Memory B cell (primary cell): ENCODE measurements at places on chromosomes 6 and 20.

DNA sequence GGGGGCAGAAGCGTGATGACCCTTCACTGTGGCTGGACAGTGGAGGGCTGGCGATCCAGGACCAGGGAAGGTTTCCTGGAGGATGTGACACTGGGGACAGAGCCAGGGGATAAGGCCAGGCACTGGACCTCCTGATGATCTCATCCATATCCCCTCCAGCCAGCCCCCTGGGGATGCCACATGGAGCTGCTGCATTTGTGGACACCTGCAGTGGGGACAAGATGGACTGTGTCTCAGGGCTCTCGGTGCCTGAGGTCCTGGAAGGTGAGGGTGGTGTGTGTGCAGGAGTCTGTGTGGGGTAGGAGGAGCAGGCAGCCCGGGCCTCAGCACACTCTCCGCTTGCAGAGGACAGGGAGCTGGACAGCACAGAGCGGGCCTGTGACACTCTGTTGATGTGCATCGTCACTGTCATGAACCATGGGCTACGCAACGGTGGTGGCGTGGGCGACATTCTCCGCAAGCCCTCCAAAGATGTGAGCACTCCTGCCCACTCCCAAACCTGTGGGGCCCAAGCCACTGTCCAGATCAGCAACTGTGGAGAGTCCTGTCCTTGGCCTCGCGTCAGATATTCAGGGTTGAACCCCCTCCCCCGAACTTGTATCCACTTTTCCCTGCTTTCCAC lies 19.9 kb downstream of the UQCC2 start:
- no peak for DNase-seq

GRCh38 chr6:13743736-13744127 lies 32.1 kb upstream of the RANBP9 start:
- no peak for DNase-seq

- DNase-seq = no peak
Observed at GRCh38 chr6:154488248-154488593, 22.3 kb downstream of the CNKSR3 start.

DNA sequence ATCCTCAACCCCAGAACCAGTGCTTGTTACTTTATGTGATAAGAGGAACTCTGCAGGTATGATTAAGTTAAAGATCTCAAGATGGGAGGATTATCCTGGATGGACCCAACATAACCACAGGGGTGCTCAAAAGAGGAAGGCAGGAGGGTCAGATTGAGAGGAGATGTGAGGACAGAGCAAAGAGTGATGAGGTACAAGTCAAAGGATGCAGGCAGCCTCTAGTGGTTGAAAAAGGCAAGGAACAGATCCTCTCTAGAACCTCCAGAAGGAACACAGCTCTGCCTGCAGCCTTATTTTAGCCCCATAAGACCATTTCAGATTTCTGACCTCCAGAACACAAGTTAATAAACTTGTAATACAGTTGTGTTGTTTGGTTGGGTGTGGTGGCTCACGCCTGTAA lies 41.2 kb downstream of the PDSS2 start:
- no peak for DNase-seq

- no peak for DNase-seq
Observed at GRCh38 chr6:29532320-29532951, 27.1 kb downstream of the UBD start.

GRCh38 chr6:12333128-12333527 lies 43.0 kb downstream of the EDN1 start:
- DNase-seq = no peak

DNA sequence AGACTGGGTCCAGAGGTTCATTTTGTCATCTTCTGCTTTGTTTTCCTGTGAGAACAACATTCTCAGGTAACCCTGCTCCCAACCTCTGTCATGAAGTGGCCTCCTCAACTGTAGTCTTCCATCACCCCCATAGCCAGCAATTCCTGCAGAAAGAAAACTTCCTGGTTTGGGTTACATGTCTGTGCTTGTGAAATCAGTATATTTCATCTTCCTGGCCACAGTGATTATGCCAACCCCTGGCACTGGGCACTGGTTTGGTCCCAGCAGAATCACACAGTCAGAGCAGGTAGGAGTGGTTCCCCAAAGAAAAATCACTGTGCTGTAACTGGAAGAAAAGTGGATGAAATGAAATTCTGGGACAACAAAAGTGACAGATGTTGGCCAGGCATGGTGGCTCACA lies 52.5 kb downstream of the CRYBG1 start:
- DNase-seq = no peak

- DNase-seq = no peak
Observed at GRCh38 chr6:27575594-27576361, 102.9 kb upstream of the ZNF184 start.

DNA sequence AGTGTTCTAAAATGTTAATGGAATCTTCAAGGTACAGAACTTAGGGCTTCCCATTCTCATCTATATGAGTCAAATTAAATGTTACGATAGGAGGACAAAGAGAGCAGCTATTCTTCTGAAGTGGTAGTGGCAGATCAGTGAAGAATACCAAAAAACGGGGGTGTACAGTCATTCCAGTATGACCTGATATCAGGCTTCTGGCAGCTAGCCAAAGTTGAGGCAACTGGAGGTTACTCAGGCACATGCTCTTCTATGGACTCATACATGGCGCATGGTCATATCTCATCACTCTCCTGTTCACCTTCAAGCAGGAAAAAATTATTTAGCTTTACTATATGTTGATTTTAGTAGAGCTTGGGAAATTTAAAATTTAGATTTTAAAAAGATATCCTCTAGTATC lies 1608.8 kb downstream of the GRIK2 start:
- DNase-seq = no peak

GRCh38 chr20:62692176-62692575 lies 16.5 kb upstream of the NTSR1 start:
- DNase-seq = no peak

GRCh38 chr20:3705970-3706739 lies 6.2 kb downstream of the SIGLEC1 start:
- DNase-seq = no peak

DNA sequence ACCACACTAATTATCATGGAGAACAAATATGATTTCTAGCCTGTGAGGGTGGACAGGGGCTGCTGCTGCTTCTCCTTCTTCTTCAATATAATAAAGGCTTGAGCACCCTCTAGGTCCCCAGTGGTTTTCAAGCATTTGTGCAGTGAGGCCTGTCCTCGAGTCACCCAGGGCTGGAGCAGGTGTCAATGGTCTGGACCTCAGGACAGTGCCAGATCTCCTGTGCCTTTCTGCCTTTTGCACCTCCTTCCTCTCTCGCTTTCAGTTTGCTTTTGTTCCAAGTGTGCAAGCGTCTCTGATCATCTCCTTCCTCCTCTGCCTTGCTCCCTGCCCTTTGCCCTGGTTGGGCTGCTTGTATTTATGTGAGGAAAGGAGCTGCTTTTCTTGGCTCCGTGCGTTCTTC lies 152.2 kb upstream of the SYNDIG1 start:
- no peak for DNase-seq

DNA sequence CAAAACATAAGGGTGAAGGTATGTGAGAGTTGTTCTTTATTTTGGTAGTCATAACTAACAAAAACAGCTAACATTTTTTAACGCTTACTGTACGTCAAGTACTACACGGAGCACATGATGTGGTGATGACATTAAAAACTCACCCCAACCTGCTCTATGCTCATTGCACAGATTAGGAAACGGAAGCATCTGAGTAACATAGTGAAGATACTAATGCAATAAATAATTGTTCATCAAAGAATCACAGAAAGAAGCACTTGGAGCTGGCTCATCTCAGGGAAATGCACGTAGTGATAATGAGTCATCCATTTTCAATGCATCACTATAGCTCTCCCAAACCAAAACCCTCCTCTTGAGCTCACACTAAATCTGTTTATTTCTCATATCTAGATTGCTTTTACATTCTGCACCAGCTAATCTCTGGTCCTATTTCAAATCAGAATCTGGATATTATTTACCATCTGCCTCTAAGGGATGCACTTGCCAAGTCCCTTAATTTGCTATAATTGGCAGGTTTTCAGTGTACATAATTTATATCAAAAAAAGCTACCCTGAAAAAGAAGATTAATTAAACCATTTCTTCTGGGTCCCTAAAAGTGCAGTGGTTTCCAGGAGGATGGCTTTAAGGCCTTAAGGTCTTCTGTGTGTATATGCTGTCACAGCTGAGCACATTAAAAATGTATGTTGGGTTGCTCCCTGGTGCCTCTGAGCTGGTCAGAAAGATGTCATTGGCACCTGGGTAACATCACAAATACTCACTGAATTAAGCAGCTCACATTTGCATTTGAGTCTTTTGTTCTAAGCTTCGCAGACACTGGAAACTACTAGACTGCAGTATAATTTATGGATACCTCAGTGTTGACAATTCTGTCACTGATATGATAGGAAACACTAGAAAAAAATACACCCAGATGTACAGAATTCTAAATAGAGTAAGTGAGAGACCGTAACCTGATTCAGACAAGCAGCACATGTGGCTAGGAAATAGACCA lies 677.4 kb upstream of the CITED2 start:
- DNase-seq = no peak

DNA sequence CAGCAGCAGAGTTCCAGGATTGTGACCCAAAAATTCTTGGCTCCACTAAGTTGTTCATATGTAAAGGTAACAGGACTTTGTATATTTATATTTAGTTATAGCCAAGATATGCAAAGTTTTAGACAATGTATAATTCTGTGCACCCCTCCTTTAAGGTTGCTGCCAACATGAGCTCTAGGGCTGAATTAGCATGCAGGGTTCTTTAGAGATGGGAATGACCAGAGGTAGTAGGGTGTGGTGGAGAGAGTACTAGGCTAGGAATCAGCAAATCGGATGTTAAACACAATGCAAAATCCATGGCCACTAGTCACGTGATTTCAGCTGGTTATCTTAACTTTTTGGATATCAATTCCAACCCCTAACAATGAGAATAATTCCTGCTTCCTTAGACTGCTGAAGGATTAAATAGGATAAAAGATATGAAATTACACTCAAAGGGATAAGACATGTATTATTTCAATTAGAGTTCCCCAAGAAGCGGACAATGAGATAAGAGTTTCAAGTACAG lies 260.3 kb upstream of the RNF24 start:
- DNase-seq = no peak

- DNase-seq = no peak
Observed at GRCh38 chr20:12966468-12967085, 42.2 kb upstream of the SPTLC3 start.

DNA sequence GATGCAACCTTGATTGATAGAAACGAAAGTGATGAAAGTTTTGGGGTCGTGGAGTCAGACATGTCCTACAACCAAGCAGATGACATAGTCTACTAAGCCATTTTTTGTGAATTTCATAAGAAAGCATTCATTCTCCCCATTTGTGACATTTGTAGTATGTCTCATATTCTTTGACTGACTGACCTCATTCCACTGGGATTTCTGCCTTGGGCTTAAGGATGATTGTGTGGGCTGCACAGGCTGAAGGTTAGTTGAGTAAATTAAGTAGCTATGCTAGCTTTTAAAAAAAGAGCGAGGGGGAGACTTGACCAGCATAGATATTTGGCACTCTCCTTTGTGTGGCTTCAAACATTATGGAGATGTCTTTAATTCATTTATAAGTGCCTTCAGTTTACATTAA lies 28.9 kb downstream of the STMND1 start:
- DNase-seq = no peak

DNA sequence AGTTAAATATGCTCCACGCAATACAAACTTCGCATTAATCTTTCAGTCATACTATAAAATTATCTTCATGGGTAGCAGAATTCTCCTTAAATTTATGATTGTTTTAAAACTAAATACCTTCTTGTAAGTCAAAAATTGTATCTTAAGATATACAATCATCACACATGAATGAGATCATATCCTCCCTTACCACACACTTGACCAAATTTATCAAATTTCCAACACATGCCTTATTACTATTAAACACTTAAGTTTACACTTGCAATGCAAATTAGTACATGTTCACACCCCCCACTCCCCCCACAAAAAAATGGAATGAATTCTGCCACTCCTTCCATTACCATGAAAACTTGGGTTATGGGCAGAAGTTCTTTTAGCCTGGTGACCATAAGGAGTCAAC lies 13.8 kb downstream of the RANBP9 start:
- no peak for DNase-seq

DNA sequence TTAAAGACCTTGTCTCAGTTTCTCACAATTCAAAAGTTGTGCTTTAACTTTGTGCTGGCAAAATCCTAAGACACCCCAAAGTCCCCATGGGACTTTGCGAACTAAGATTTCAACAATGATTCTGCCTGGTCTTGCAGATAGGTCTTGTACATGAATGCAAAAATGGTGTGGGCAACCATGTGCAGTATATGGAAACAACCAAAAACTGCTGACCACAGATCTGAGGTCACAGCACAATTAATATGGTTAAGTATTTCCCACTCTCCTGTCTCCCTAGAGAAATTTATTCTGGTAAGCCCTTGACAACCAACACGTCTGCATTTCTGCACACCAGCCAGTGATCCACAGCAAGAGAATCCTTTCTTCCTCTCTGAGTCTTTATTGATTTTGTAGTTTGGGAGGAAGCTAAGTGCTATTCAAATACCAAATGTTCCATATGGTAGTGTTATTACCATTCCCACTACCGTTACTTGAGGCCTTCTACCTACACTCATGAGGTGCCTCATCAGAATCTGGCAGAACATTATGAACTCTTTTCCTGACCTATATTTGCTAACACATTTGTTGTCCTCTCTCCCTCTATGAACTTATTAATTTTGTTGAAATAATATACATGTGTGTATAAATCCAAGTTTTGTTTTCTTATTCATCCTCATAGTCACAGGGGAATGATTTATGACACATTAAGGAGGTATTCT lies 178.7 kb downstream of the ATXN1 start:
- no peak for DNase-seq
